Upper lobe of left lung (tissue), 6 donors: ENCODE measurements at places on chromosomes 3 and 15.

DNA sequence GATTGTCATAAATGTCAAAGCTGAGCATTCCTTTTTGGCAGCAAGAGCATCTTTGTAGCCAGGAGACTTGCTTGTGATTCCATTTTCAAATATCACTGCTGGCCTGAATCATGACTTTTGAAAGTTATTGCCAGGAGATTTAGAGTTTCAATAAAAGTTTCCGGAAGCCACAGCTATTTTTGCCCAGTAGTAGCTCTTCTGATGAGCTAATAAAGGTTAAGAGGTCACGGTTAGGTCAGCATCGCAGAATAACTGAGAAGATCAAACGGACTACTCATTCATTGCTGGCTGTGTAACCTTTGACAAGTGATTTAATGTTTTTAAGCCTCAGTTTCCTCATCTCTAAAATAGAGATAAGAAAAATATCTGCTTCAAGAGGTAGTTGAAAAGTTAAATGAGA is 105.1 kb upstream of the ETV5 start:
- peaks cover 18% of the 10 kb centered on the region for H3K4me1 ChIP-seq
- no peak overlapping the region for H3K27ac ChIP-seq
- no peak overlapping the region for H3K4me3 ChIP-seq
- DNase-seq: no peak
- no peaks in the 10 kb centered on the region for H3K36me3 ChIP-seq

- H3K4me1 ChIP-seq: no peaks in the 10 kb centered on the region
- no peaks in the 10 kb centered on the region for H3K27me3 ChIP-seq
- H3K36me3 ChIP-seq: no peaks in the 10 kb centered on the region
- DNase-seq: no peak
Measured at GRCh38 chr3:114509756-114510155, 215.9 kb downstream of the TIGIT start.

DNA sequence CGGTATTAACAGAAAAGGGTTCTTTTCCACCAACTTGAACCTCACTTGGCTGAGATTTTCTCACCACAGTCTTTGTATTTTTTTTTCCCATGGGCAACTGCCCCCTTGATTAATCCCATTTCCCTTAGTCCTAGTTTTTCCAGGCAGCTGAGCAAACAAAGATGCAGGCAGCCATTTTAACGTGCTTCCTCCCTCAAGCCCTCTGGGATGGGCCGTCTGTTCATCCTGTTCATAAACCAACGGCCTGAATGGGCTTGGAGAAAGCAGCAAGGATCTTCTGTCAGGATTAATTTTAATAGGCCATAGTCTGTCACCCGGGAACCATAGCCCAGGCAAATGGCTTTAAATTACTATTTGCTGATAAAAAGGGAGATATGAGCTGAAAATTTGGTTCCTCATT is 10.4 kb upstream of the POLR2M start:
- H3K4me3 ChIP-seq: no peak overlapping the region
- no peaks in the 10 kb centered on the region for H3K4me1 ChIP-seq
- no peak overlapping the region for H3K27ac ChIP-seq
- no peak for DNase-seq
- H3K27me3 ChIP-seq: no peaks in the 10 kb centered on the region

DNA sequence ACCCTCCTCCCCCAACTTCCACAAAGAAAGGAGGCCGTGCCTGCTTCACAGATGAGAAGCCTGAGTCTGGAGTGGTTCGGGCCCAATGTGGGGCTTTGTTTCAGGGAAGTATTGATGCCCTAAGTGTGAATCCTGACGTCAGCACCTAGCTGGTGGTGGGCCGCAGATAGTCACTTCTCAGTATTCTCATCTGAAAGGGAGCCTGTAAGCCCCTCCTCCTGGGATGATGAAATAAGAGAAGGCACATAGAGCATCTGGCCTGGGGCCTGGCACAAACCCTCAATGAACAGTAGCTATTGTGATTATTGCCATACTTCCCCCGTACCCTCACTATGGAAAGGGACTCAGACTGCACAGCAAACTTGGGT is 24.8 kb downstream of the LINGO1 start:
- H3K4me1 ChIP-seq: no peaks in the 10 kb centered on the region
- no peaks in the 10 kb centered on the region for H3K27me3 ChIP-seq
- no peak overlapping the region for H3K4me3 ChIP-seq
- no peaks in the 10 kb centered on the region for H3K36me3 ChIP-seq
- no peak for DNase-seq
- H3K27ac ChIP-seq: no peak overlapping the region

DNA sequence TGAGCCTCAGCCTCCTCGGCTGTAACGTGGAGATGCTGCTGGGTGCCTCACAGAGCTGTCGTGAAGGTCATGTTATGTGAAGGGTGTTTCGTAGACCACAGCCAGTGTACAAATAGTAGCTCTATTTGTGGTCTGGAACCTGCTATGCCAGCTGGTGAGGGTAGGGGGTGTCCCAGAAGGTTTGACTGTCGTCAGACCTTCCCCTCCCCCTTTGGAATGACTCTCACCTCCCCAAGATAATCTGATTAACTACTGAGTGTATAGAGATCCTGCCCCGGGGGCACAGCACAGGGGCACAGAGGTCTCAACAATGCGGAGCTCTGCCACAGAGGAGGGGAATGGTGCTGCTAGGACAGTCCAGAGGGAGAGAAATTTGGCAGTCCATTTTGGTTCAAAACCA is 20.5 kb downstream of the FGD5 start:
- no peak overlapping the region for H3K27ac ChIP-seq
- no peaks in the 10 kb centered on the region for H3K27me3 ChIP-seq
- no peak for DNase-seq
- peaks cover 33% of the 10 kb centered on the region for H3K4me1 ChIP-seq
